NT2/D1 (cell line): ENCODE measurements at places on chromosomes 7 and 10.

- DNase-seq, result no peak
Measured at GRCh38 chr7:155378580-155378934, 79.4 kb upstream of the EN2 start.

GRCh38 chr10:3418926-3419325 is 246.3 kb upstream of the PITRM1 start:
- no peak for DNase-seq

- no peak for DNase-seq
Measured at GRCh38 chr10:50851884-50852671, 33.3 kb downstream of the A1CF start.

GRCh38 chr7:130970196-130970595 is 236.2 kb upstream of the KLF14 start:
- no peak for DNase-seq

DNA sequence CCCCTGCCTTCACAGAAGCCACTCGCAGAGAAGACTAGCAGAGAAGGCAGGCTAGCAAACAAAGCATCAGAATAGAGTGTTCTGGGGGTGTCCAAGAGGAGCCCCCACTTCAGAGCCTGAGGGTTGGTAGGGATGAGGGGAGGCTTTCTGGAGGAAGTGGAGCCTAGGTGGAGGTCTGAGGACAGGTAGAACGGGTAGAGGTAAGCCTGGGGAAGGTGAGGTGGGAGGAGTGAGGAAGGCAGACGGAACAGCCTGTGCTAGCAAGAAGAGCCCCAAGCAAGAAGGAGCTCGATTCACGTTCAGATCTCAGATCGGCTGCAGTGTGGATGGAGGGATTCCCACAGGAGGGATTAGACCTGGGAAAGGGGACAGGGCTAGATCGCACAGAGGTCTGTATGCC is 66.0 kb upstream of the DUSP5 start:
- DNase-seq, result no peak

DNA sequence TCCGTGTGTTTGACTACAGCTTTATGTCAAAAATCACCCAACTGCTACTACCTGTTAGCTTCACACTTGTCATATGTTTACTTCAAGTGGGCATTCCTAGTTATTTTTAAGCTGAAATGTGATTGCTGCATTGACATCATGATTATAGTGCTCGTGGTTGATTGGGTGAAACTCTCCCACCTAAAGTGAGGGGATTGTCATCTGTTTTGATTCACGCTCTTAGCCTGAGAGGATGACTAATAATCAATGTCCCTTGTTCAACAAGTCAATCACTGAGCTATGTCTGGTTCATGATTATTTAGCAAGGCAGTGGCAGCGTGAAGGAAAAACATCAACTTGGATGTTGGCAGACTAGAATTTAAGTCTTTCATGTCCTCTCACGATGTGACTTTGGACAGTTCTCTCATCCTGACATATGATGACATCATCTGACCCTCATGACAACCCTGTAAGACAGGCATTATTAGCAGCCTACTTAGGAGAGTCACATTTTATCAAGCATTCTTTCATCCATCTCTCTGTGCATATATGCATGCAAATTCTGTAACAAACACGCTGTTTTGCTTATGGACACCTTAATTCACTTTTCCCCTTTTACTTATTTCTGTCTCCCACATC is 352.6 kb upstream of the ZMIZ1 start:
- no peak for DNase-seq

- DNase-seq, result peak; percentile 51
Measured at GRCh38 chr10:22550732-22551131, 163.6 kb downstream of the PIP4K2A start.

DNA sequence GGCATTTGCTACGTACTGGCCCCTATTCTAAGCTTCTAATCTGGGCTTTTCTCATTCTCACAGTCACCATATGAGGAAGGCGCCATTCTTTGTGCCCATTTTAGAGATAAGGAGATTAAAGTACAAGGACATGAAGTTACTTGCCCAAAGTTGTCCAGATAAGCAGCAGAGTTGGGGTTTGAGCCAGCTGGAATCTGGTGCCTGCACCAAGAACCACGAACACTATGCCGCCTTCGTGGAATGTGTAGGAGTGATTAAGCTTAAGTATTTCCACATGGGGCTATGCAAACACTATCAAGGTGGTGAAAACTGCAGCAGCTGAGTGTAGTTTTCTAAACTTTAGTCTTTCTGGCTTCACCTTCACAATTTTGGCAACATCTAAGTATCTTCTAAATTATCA is 342.7 kb upstream of the ETV1 start:
- no peak for DNase-seq

DNA sequence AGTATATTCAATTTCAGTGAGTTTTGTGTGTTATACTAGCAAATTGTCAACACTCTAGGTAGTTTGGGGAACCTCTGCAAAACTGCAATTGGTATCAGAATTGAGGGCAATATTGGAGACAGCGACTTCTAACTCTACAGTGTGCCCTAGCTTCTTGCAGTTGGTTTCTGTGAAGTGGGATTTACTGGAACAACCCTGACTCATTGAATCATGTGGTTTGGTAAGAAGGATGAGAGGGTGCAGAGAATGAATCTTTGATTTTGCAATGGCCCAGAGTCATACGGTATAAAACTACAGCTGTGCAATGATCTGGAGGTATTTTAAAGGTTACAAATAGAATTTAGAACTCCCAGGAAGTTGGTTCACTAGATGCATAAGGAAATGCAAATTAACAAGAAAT is 129.1 kb upstream of the PPP1R3A start:
- DNase-seq, result no peak

DNA sequence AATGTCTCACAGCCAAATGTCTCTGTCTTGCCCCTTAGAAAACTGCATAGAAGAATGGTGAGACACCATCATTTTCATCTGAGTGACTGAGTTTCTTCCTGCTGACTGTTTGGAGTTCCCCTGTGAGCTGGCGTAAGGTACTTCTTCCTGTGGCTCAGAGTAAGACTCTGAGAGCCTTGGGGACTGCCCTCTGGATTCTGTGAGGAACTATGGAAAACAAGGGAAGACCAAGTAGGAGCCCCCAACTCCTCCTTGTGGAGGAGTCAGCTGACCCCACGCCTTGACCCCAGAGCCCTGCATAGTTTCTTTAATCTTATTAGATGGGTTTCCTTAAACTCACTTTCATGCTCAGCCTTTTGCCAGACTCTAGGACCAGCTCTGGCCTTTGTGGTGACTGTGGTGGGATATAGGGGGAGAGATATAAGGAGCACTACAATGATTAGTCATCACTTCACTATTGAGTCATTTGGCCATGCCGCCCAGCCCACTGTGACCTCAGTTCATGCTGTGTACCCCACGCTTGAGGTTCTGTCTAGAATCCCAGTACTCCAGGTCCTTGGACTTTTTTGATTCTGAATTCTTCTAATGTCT is 51.8 kb upstream of the FAM133B start:
- no peak for DNase-seq

DNA sequence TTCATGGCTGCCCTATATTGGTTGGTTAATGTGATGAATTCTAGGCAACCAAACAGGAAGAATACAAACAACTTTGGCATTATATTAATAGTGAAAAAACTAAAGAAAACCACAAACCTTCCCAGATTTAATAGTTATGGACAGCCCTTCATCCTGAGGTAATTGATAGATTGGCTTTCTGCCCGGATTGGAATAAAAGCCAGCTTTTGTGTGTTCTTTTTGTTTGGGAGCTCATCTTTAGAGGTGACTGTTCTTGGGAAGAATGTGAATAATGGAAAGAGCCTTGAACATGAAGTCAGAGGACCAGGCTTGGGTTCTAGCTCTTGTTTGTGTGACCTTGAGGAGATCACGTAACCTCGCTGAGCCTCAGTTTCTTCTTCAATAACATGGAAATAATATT is 92.3 kb downstream of the VTI1A start:
- no peak for DNase-seq

DNA sequence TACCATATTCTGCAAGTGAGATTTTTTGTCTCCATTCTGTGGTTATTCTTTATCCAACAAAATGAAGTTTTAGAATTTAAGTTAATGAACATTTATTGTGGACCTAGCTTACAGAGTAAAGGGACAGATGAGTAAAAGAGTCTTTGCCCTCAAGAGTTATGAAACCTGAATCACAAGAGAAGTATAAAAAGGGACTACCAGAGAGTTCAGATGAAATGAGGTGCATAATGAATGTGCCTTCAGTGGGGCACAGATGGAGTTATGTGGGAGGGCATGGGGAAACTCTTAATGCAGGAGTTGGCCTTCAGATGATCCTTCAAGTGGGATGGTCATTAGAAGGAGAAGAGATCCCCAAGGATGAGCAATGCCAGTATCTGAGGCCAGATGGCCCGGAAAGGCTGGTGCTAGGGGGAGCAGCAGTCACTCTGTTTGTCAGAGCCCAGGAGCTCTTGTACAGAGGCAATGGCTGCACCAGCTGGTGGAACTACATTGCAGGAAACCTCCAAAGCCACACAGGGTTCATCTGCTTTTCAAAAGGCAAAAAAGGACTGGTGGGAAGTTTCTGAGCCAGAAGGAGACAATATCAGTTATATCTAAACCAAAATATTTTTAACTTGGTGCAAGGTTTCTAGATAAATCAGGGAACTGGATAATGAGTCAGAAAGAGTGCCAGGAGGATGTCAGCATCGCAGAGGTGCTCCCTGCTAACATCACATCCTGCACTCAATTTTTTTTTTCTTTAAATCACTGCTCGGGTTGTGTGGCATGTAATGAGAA is 162.0 kb downstream of the KLF6 start:
- DNase-seq, result no peak
